ENCODE measurements at places on chromosomes 3 and 15.

DNA sequence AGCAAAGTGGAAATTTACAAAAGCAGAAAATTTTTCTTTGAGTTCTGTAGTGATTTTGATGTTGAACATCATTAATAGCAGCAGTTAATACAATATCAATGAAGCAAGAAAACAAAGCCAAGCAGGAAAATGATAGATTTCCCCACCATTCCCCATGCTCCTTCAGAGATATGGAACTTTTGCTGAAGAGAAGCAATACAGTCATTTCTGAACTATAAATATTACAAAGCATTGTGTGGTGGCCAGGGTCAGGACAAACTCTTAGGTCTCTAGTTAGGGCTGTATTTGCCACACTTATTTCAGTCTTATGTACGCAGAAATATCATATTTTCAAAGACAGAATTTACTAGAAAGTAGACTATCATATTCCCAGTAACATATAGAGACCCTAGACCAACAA lies 88.8 kb upstream of the P3H2 start:
- DNase-seq, result no peak

DNA sequence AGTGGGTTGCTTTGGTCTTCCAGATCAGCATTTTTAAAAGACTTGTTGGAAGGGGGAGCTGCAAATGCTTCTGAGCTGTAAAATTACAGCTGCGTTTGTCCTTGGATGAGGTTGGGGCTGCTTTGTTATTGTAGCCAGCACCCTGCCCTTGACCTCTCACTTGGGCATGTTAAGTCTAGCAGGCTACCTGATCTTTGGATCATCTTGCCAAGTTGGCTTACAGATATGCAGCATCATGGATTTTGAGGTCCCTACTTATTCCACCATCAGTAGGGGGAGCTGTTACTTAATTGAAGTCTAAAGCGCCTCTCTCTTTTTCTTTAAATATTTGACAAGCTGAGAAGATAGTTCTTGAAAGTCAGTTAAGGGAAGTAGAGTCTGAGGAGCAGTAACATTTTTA lies 793.0 kb downstream of the MCTP2 start:
- DNase-seq, result peak; percentile 60

DNA sequence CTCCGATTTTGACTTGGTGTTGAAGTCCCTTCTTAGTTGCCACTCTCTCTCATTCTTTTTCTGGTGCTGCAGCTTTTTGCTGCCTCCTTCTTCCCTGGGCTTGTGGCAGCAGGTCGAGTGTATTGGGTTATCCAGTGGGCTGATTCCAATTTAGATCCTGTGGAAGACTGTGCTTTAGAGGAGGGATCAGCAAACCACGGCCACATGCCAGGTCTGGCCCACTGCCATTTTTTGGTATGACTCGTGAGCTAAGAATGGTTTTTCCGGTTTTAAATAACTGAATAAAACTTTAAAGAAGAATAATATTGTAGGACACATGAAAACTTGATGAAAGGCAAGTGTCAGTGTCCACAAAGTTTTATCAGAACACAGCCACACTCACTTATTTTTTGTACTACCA lies 330.5 kb downstream of the ROBO2 start:
- no peak for DNase-seq

GRCh38 chr3:38578081-38578475 lies 71.4 kb downstream of the SCN5A start:
- DNase-seq, result no peak

DNA sequence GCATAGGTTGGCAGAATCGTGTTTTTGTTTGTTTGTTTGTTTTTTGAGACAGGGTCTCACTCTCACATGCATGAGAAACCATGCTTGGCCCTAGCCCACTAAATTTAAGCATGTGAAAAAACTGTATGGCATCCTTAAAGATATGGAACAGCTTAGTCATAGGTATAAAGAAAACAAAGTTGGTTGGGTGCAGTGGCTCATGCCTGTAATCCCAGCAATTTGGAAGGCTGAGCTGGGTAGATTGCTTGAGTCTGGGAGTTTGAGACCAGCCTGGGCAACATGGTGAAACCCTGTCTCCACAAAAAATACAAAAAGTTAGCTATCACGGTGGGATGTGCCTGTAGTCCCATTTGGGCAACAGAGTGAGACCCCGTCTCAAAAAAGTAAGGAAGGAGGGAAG lies 25.2 kb downstream of the EXD1 start:
- DNase-seq, result no peak

- no peak for DNase-seq
Measured at GRCh38 chr15:57705746-57706404, 639 bp upstream of the POLR2M start.

DNA sequence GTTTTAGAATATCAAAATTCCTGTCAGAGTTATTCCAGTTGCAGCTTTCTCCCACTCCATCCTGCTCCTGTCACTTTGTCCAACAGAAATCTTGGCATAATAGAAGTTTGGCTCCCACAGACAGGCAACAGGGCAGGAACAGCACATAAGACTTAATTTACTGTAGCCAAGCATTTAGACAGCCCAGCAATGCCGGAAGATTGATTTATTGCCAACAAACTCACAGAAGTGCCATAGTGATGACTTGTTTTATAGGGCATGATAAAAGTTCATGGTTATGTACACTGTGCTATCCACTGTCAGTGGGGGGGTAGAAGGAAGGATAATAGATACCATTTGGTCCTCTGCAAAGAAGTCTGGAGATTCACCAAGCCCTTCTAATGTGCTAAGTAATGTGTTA lies 98.3 kb upstream of the CBLB start:
- no peak for DNase-seq

- no peak for DNase-seq
Measured at GRCh38 chr15:97884513-97885131, 75.9 kb upstream of the ARRDC4 start.

GRCh38 chr3:117932441-117932840 lies 1102.2 kb downstream of the IGSF11 start:
- no peak for DNase-seq

- DNase-seq, result no peak
Measured at GRCh38 chr3:104554425-104554824, 812.3 kb upstream of the ALCAM start.

GRCh38 chr3:175222356-175222755 lies 363.2 kb downstream of the NAALADL2 start:
- DNase-seq, result no peak

DNA sequence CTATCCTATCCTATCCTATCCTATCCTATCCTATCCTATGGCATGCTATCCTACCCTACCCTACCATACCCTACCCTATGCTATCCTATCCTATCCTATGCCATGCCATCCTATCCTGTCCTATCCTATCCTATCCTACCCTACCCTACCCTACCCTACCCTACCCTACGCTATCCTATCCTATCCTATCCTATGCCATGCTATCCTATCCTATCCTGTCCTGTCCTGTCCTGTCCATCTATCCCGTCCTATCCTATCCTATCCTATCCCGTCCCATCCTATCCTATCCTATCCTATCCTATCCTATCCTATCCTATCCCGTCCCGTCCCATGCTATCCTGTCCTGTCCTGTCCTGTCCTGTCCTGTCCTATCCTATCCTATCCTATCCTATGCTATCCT lies 57.4 kb downstream of the SLC6A11 start:
- no peak for DNase-seq

DNA sequence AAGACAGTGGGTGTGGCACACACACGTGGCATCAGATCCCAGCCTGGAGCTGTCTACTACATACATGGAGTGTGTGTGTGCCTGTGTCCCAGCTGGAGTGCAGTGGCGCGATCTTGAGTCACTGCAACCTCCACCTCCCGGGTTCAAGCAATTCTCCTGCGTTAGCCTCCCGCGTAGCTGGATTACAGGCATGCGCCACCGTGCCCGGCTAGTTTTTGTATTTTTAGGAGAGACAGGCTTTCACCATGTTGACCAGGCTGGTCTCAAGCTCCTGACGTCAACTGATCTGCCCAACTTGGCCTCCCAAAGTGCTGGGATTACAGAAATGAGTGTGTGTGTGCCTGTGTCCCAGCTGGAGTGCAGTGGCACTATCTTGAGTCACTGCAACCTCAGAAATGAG lies 108.8 kb downstream of the IL12A start:
- no peak for DNase-seq

DNA sequence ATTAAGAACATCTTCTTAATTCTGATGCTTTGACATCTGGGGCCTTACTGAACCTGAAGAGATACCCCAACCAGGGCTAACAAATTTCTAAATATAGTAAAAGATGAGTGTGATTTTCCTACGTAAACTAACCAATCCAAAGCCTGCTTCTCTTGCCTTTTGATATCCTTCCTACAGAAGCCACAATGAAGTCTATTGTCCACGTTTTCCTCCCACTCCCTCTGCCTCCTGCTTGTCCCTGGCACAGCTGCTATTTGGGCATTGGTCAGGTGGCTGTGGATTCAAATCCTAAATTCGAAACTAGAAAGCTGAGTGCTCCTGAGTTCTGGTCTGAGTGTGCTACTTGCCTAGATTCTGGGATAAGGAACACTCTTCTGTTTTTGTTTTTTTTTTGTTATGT lies 17.4 kb upstream of the MKRN3 start:
- DNase-seq, result no peak

- DNase-seq, result no peak
Measured at GRCh38 chr3:28835751-28836150, 445.1 kb upstream of the RBMS3 start.

DNA sequence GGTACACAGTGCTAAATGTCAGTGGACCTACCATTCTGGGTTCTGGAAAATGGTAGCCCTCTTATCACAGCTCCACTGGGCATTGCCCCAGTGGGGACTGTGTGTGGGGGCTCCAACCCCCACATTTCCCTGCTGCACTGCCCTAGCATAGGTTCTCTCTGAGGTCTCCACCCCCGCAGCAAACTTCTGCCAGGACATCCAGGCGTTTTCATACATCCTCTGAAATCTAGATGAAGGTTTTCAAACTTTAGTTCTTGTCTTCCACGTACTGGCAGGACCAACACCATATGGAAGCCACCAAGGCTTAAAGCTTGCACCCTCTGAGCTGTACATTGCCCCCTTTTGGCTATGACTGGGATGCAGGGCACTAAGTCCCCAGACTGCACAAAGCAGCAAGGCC lies 788.2 kb upstream of the ALCAM start:
- DNase-seq, result no peak

- DNase-seq, result no peak
Measured at GRCh38 chr3:42439261-42440115, 29.1 kb upstream of the LYZL4 start.

DNA sequence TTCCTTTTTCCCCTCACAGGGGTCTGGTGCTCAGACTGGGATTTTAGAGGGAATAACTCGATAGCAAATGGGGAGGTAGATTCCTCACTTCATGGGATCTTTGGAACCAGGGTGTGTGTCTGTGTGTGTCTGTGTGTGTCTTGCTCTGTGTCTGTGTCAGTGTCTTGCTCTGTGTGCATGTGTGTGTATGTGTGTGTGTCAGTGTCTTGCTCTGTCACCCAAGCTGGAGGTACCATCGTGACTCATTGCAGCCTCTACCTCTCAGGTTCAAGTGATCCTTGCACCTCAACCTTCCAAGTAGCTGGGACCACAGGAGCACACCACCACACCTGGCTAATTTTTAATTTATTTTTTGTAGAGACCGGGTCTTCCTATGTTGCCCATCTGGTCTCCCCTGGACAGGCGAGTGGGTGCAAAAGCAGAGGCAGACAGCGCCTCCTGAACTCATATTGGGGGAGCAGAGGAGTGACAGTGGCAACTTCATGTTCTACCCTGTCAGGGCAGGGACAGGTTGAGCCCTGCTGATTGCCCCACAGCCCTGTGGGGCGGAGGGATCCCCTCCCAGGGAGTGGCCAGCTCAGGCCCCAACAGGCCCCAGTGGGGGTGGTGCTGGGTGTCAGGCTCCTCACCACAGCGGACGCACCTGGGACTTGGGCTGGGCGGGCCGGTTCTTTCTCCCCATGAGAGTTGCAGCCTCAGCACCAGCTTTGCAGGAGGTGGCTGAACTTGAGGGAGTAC lies 10.4 kb upstream of the SEMA4B start:
- DNase-seq, result no peak

GRCh38 chr3:16795581-16795980 lies 89.2 kb upstream of the PLCL2 start:
- peak; percentile 4 for DNase-seq

DNA sequence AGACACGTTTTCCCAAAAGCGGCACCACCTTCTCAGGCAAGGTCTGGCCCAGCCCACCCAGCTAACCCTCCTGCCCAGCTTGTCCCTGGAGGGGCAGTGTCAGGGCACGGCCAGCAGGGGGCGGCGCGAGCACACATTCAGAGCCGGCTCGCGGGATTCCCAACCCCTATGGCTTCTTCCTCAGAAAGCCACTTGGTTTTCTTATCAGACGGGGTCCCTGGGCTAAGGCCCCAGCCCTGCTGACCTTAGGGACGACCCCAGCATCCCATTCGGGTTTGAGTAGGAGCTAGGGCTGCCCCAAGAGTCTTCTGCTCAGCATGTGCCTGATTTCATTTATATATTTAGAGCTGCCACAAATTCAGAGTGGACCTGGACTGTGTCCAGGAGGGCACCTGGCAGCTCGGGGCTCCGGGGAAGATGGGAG lies 14.5 kb downstream of the RLBP1 start:
- DNase-seq, result peak; percentile 69

DNA sequence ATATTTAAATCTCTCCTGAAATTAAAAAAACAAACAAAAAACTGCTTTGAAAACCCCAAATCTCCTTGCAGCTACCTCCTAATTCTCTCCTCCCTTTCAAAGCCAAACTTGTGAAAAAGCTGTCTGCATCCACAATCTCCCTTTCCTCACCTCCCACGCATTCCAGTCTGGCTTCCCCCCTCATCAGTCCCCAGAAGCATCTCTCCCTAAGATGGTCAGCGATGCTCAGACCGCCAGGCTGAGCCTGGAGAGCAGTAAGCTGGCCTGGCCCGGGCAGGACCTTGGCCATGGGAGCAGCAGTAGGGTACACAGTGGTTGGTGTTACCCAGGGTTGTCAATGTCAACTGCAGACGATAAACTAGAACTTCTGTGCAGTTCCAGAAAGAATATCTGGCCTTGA lies 32.9 kb upstream of the BLM start:
- DNase-seq, result no peak

GRCh38 chr3:50264383-50264963 lies 4.5 kb upstream of the SEMA3B start:
- no peak for DNase-seq

DNA sequence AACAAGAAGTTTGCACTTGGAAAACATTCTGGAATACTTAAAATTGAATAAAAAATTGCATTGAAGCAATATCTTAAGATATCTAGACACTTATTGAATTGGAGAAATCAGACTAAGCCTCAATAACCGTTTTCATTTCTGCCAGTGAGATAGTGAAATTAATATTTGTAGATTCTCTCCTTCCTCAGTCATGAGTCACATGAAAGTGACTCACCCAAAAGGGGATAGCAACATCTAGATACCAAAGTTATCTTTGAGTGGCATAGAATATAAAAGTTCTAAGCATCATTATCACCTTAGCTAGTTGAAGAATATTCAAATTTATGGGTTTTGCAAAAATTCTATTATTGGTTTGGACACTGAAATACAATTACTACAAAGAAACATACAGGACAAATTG lies 614.8 kb upstream of the ZNF717 start:
- no peak for DNase-seq

DNA sequence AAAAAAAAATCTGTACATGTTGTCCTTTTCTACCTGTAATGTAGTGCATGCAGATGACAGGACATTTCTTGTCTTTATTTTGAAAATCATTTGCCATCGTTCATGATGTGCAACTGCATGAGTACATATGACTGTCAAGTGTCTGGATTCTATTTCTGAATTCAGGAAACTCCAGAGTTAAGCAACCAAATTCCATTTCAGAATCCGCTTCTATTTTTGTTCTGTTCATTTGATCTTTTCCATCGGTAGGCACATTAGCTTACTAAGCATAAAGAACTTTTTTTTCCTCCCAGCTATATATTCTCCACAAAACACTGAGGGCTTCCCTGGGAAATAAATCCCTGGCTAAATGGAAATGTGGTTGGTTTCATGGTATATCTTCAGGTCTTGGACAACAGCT lies 365.6 kb downstream of the PTPRG start:
- no peak for DNase-seq

All from NCI-H524 (cell line).